ENCODE measurements at places on chromosomes 16 and 17. TPM values are rescaled to one million over a fixed set of nuclear protein-coding genes. Genes with fewer than 3 reads are reported as not detected.

- no peaks in the 10 kb centered on the region for H3K27me3 ChIP-seq
- H3K4me3 ChIP-seq, result no peak overlapping the region
- DNase-seq, result no peak
- peaks cover 90% of the 10 kb centered on the region for H3K4me1 ChIP-seq
- H3K27ac ChIP-seq, result peak overlapping the region; percentile 29
Observed at GRCh38 chr17:40548982-40549685, 16.1 kb downstream of the CCR7 start.

DNA sequence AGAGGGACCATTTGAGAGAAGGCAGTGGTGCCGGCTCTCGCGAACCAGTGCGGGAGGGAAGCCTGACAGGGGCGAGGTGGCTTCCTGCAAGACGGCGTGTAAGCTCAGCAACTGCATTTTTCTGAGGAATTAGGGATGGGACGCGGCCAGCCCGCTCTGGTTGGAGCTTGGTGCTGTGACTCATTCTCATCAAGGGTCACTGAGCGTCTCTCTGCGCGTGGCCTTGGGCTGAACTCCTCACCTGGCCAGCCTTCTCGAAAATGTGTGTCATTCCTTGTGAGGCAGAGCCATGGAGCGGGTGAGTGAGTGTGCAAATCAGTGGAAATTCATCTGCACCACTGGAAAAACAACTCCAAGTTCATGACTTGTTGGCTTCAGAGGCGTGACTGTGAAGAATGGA lies 52.8 kb downstream of the NTN1 start:
- no peak overlapping the region for H3K27ac ChIP-seq
- no peaks in the 10 kb centered on the region for H3K36me3 ChIP-seq

The SCNN1G gene
- total RNA-seq, result not detected

The ABCC3 gene
- 1.6 TPM for total RNA-seq

DNA sequence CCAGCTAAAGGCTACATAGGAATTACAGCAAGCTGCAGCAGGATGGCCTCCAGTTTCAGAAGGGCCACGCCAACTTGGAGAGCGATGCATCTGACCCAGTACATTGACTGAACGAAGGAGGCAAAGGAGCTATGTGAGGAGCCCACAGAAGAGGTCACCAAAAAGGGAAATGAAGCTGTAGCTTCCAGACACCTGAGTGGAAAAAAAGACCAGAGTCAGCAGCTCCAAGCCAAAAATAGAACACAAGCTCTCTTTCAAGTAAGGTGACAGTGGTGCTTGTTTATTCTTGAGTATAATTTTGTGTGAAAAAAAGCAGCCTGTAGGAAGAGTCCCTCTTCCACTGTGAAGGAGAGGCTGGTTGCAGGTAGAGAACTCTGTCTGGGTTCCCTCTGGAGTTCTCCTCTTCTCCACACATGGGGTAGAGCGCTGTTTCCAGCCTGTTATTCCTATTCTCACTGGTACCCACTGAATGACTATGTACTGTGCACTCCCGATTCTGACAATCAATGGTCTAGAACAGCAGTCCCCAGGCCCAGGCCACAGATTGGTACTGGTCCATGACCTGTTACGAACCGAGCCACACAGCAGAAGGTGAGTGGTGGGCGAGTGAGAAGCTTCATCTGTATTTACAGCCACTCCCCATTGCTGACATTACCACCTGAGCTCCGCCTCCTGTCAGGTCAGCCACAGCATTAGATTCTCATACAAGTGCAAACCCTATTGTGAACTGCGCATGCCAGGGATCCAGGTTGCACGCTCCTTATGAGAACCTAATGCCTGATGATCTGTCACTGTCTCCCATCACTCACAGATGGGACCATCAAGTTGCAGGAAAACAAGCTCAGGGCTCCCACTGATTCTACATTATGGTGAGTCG lies 15.1 kb downstream of the CCL4 start:
- no peak overlapping the region for H3K4me3 ChIP-seq
- H3K4me1 ChIP-seq, result no peaks in the 10 kb centered on the region
- no peaks in the 10 kb centered on the region for H3K27me3 ChIP-seq
- no peak overlapping the region for H3K27ac ChIP-seq

GRCh38 chr17:54368906-54369305 lies 531.7 kb upstream of the TOM1L1 start:
- no peaks in the 10 kb centered on the region for H3K4me1 ChIP-seq
- H3K36me3 ChIP-seq, result no peaks in the 10 kb centered on the region
- H3K27me3 ChIP-seq, result no peaks in the 10 kb centered on the region
- no peak for DNase-seq
- H3K4me3 ChIP-seq, result no peak overlapping the region

DNA sequence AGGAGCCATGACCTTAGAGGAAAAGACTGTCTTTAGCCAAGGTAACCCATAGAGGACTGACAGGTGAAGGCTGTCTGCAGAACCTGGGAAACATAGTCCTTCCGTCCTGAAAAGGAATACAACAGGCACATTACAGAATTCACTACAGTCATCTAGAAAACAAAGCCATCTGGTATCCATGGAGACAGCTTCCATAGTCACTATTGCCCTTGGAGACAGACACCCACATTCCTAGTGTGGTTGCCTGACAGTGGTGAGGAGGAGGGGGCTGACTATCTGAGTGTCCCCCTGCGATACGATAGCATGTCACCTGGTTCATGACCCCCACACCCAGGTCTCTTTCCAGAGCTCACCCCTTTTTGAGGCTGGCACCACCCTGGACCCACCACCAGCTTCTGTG lies 254.7 kb downstream of the CDH13 start:
- H3K36me3 ChIP-seq, result no peaks in the 10 kb centered on the region
- H3K4me3 ChIP-seq, result no peak overlapping the region

DNA sequence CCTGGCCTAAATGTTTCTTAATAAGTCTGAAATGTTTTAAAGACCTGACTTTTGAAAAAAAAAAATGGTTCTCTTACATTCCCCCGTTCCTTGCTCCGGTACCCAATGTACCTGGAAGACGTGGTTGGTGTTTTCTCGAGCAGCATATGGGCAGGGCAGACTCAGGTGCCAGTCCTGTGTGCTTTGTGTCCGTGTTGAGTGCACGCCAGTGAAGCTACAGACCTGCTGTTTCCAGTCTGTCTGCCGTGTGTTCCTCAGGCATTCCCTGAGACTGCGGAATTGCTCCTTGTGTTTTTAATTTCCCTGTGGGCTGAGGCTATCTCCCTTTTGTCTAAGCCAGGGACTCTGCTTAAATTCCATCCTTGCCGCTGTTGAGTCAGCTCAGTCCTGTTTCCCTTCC lies 11.7 kb upstream of the IL17C start:
- no peak for DNase-seq
- no peaks in the 10 kb centered on the region for H3K27me3 ChIP-seq
- H3K36me3 ChIP-seq, result peaks cover 47% of the 10 kb centered on the region
- no peak overlapping the region for H3K4me3 ChIP-seq
- peaks cover 7% of the 10 kb centered on the region for H3K4me1 ChIP-seq

The C16orf96 gene
- total RNA-seq, result 0.33 TPM

The WNT9B gene
- not detected for total RNA-seq

- H3K27ac ChIP-seq, result peak overlapping the region; percentile 36
- no peaks in the 10 kb centered on the region for H3K36me3 ChIP-seq
- no peak overlapping the region for H3K4me3 ChIP-seq
- H3K4me1 ChIP-seq, result peaks cover 25% of the 10 kb centered on the region
- peak; percentile 48 for DNase-seq
- H3K27me3 ChIP-seq, result no peaks in the 10 kb centered on the region
Observed at GRCh38 chr17:1566505-1567199, 4.1 kb upstream of the PITPNA start.

- H3K4me3 ChIP-seq, result no peak overlapping the region
- H3K4me1 ChIP-seq, result peaks cover 53% of the 10 kb centered on the region
- H3K27ac ChIP-seq, result no peak overlapping the region
- peak; percentile 45 for DNase-seq
- no peaks in the 10 kb centered on the region for H3K36me3 ChIP-seq
- H3K27me3 ChIP-seq, result no peaks in the 10 kb centered on the region
Observed at GRCh38 chr16:81526935-81527334, 82.3 kb downstream of the CMIP start.

The LPO gene
- not detected for total RNA-seq

DNA sequence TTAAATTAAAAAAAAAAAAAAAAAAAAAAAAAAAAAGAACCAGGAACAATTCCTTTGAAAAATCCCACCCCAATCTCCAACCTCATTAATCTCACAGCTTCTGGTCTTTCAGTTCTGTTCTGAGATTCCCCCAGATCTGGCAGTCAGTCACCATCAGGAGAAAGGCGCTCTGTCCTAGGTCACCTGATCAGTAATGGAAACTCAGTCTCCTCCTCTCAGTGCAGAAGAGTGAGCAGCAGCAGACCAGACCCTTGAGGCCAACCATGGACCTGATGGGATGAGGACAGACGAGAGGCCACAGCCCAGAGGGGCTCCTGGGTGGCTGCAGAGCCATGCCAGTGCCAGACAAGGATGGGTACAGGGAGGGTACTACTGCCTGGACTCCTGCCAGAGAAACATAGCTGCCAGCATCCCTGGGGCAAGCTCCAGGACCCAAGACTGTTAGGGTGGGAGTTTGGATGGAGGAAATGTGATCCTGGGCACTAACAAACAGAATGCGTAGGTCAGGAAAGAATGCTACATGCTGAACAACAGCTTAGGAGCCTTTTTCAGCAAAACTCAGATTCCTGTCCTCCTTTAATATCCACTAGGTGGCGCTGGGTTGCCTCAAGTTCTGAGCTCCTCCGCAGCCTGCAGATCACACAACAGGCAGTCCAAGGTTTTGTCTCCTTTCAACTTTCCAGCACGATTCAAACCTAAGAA lies 28.7 kb downstream of the MPG start:
- no peak overlapping the region for H3K4me3 ChIP-seq
- H3K36me3 ChIP-seq, result peaks cover 14% of the 10 kb centered on the region
- H3K27ac ChIP-seq, result no peak overlapping the region
- H3K4me1 ChIP-seq, result peaks cover 4% of the 10 kb centered on the region
- no peaks in the 10 kb centered on the region for H3K27me3 ChIP-seq

GRCh38 chr17:179781-180380 lies 1.6 kb downstream of the DOC2B start:
- no peak overlapping the region for H3K27ac ChIP-seq
- no peaks in the 10 kb centered on the region for H3K4me1 ChIP-seq
- peaks cover 9% of the 10 kb centered on the region for H3K27me3 ChIP-seq
- no peaks in the 10 kb centered on the region for H3K36me3 ChIP-seq
- no peak for DNase-seq

GRCh38 chr16:50172195-50172922 lies 19.3 kb downstream of the TENT4B start:
- no peak for DNase-seq
- H3K4me1 ChIP-seq, result peaks cover 39% of the 10 kb centered on the region
- no peak overlapping the region for H3K27ac ChIP-seq
- H3K27me3 ChIP-seq, result no peaks in the 10 kb centered on the region

The CHST6 gene
- 0.06 TPM for total RNA-seq

GRCh38 chr16:73713778-73714495 lies 582.7 kb upstream of the PSMD7 start:
- H3K4me1 ChIP-seq, result no peaks in the 10 kb centered on the region
- H3K36me3 ChIP-seq, result no peaks in the 10 kb centered on the region
- no peak for DNase-seq
- H3K27ac ChIP-seq, result no peak overlapping the region
- H3K27me3 ChIP-seq, result no peaks in the 10 kb centered on the region
- no peak overlapping the region for H3K4me3 ChIP-seq

GRCh38 chr16:86363836-86364618 lies 146.3 kb upstream of the FOXF1 start:
- H3K36me3 ChIP-seq, result no peaks in the 10 kb centered on the region
- H3K4me3 ChIP-seq, result no peak overlapping the region
- no peaks in the 10 kb centered on the region for H3K4me1 ChIP-seq

DNA sequence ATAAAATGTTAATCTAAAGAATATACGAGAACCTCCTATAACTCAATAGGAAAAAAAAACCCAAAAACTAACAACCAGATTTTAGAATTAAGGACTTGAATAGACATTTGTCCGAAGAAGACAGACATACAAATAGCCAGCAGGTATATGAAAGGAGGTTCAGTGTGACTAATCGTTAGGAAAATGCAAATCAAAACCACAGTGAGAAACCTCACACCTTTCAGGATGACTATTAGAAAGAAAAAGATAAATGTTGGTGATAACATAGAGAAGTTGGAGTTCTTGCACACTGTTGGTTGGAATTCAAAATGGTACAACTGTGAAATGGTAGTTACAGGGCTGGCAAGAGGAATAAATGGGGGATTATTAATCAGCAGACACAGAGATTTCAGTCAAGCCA lies 339.0 kb downstream of the TMEM114 start:
- H3K27ac ChIP-seq, result no peak overlapping the region
- H3K4me1 ChIP-seq, result no peaks in the 10 kb centered on the region
- H3K36me3 ChIP-seq, result no peaks in the 10 kb centered on the region
- H3K27me3 ChIP-seq, result no peaks in the 10 kb centered on the region
- DNase-seq, result no peak

- H3K4me3 ChIP-seq, result no peak overlapping the region
- H3K36me3 ChIP-seq, result peaks cover 45% of the 10 kb centered on the region
- H3K4me1 ChIP-seq, result peaks cover 18% of the 10 kb centered on the region
Observed at GRCh38 chr17:48174833-48175523, 67.4 kb downstream of the SNX11 start.

DNA sequence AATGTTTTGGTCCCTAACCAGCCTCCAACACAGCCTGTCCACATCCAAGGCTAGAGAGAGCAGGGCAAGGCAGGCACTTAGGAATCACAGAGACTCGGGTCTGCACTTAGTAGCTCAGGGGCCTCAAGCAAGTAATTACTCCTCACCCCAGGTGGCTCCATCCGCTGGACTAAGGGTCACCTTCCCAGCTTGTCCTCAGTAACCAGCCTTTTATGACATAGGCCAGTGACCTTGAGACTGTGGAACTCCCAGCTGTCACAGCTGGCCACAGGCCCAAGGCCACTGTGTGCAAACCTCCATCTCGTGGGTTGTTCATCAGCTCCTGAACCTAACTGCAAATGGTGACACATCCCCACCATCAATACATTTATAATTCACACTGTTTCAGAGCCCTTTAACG lies 68.6 kb downstream of the CDYL2 start:
- H3K27me3 ChIP-seq, result no peaks in the 10 kb centered on the region
- H3K36me3 ChIP-seq, result no peaks in the 10 kb centered on the region
- no peak for DNase-seq

DNA sequence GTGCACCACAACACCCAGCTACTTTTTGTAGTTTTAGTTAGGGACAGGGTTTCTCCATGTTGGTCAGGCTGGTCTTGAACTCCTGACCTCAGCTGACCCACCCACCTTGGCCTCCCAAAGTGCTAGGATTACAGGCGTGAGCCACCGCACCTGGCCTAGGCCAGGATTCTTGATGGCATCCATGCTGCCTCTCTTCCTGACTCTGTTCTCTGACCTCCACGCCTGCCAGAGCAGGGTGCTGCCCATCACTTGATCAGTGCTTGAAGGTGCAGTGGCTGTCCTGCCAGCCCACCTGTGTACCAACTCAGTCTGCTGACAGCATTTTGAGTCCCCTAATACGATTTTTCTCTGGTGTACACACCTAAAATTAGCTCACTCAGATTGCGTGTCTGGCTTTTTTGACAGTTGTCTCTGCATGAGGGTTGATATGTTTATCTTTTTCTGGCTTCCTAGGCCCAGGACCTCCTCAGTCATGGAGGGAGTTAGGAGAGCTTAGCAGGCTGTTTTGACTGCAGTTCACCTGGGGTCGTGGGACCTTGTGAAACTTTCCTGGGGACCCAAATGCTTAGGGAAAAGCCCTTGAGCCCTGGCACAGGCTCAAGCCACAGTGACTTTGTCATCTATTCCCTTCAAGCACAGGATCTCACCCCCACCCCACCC lies 5.9 kb downstream of the HAS3 start:
- H3K27me3 ChIP-seq, result peaks cover 9% of the 10 kb centered on the region
- H3K4me1 ChIP-seq, result peaks cover 19% of the 10 kb centered on the region
- H3K27ac ChIP-seq, result no peak overlapping the region
- H3K4me3 ChIP-seq, result no peak overlapping the region
- DNase-seq, result no peak
